Activated CD4-positive, CD25-positive, alpha-beta regulatory T cell treated with anti-CD3 and anti-CD28 coated beads, Interleukin-2, amount 50 U/mL, for 24 hours (primary cell): ENCODE measurements at places on chromosomes 11 and 22.

- peak; percentile 86 for ATAC-seq
Measured at GRCh38 chr11:9613830-9614762, 40.6 kb downstream of the WEE1 start.

- ATAC-seq, result no peak
Measured at GRCh38 chr22:21718499-21718898, 17.1 kb downstream of the YPEL1 start.

GRCh38 chr11:63511048-63511748 is 5.3 kb downstream of the LGALS12 start:
- ATAC-seq, result no peak

DNA sequence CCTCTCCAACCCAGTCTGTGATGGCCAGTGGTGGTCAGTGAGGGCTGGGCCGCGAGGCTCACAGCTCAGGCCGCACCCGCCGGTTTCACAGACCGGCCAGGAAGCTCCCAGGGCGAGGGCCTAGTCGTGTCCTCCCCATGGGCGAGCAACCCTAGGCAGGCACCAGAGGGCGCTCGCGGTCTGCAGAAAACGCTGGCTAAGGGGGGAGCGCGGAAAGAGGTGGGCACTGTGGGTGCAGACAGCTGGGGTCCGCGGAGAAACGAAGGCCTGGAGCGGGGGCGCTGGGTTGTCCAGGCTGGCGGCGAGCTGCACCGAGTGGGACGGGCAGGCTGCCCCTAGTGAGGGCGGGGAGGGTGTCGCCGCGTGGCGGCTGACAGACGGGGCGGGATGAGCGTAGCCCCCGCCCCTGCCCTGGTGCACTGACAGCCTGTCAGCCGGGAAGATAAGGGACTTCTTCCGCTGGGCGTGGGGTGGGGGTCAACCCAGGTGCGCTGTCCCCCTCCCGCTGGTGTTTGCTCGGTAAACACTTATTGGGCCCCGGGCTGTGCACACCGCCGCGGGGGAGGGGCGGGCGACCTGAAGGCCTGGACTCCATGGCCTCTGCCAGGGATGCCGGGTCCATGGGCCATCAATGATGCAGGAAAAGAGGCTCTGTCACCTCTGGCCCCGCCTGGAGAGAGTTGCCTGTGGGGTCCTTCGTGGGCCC is 7.5 kb downstream of the GP1BB start:
- ATAC-seq, result peak; percentile 82

DNA sequence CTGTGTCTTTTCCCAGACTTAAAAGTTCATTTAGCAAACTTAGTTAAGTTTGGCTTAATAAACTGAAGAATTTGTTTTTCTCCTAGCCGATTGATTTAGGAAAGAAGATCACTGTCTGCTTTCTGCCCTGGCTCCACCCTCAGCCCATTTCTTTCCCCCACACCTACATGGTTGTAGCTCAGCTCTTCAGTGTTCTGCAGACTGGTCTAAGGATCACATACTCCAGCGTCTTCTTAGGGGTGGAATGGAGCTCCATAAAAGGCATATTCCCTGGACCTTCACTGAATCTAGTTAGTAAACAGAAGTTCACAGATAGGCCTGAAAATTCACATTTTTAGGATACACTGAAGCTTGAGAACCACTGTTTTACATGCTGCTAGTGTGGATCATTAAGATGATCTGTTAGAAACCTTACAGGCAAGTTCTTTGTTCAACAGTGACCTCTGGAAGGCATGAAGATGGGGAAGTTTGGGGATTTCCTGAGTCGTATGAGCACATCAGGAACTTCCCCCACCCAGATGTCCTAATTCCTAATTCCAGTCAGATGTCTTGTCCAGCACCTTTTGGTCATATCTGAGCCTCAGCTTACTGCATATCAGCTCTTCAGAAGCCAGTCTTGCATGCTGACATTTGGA is 16.8 kb downstream of the PIWIL4 start:
- ATAC-seq, result no peak

DNA sequence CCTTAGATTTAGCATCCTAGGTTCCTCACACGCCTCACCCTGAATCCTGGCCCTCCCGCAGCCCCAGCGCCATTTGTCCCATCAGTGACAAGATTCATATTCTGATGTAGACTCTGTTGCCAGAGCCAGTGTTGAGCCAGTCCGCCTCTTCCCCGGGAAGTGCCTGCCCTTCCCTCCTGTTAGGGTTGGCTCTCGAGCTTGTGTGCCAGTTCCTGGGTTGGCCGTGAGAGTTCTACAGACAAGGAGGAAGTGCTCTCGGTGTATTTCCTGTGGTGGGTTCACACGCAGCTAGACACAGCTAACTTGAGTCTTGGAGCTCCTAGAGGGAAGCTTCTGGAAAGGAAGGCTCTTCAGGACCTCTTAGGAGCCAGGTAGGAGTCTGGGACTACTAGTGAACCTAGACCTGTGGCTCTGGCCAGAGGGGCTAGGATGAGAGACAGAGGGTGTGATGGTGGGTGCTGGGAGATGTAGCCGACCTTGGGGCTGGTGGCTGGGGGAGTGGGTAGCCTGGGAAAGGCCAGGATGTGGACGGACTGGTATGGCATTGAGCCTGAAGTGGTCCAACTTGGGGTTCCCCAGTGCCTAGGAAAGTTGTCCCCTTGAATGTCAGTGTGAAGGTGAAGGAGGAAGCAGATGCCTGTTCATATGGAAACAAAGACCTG is at the start of gene IL18BP:
Gene IL18BP (plus strand): TSS at position 261 of the 662 bp plus-strand sequence. CDS start 1,076 bp downstream, outside the sequence.
- peak; percentile 50 for ATAC-seq

DNA sequence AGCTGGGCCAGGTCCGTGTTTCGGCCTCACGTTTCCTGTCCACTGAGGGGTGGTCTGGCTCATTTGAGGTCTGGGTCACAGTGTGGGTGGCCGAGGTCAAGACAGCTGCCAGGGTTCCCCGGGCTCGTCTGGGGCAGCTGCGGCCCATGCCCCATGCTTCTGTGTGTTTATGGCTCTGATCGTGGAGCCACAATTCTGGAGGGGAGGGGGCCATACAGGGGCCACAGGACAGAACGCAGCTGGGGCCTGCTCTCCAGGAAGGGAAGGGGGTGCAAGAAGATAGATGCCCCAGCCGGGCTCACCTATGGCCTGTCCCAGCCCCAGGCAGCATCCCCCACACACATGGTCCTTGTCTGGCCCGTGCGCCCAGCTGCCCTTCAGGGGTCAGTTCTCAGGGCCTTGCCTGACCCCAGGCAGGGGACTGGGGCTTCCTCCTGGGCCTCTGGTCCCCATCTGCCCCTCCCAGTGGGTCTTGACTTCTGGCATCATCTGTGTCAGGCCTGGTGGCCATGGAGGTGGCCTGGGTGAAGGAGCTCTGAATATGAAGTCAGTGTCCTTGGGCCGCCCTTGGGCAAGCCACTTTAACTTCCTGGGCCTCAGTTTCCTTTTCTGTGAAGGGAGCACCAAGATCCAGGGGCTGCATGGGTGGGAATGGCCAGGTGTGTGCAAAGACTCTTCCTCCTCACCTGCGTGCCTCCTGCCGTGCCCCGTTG is 8.4 kb downstream of the TSPAN32 start:
- ATAC-seq, result no peak

GRCh38 chr11:87463486-87464102 is 425.9 kb downstream of the TMEM135 start:
- no peak for ATAC-seq

DNA sequence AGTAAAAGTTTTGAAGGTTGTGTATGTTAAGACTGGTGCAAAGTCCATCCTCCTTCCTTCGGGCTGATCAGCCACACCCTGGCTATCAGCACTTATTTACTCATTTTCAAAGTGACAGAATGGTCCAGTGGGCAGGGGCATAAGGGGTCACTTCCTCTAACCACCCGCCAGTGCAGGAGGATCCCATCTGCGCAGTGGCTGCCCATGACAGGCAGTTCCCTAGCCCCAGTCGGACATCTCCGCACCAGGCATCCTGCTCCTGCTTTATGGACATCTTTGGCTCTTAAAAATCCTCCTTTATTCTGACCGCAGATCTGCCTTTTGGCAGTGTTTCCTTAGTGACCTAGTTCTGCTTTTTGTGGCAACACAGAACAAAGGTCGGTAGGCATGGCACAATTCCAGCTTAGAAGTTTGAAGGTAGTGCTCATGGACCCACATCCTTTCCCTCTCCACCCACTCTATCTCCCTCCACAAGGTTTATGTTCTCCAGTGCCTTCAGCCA is 55.9 kb downstream of the BMAL1 start:
- no peak for ATAC-seq

DNA sequence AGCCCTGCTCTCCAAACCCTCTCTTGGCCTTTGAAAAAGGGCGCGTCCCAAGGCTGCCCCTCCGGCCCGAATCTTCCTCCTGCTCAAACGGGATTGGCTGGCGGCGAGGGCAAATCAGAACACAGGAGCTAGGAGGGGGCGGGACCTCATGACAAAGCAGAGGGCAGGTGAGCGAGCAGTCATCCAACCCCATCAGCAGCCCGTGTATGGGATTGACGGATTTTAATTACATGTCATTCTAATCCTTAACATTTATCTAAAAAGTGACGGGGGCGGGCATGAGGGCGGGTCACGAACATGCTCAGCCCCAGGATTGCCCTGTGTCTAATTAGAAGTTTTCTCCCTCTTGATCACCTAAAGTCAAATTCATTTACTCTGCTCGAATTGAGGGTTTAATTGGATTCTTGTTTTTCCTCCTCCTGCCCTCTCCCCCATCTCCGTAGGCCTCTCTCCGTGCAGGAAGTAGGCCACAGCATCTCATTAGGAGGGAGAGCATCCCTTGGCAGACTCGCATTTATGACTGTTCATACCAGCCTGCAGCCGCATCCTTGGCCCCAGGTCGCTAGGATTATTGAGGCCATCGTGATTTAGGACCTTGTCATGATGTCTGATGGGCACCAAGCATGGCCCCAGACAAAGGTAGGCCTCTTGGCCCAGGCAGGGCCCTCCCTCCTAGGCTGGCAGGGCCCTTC is 147.1 kb downstream of the CHST1 start:
- no peak for ATAC-seq

DNA sequence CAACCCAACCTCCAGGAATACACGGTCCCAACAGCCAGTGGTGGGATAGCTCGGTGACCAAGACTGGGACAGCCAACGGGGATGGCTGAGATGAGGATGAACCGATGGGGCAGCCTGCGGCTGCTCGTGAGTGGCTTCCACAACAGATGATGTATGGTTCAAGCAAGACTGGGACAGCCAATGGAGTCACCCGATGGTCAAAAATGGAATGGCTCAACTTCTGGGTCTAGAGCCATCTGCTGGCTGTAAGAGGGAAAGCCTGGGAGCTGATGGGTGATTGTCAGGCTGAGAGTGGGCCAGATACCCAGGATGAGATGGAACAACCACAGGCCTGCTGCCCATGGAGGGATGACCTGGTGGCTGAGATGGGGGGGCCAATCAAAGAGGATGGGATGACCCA is 35.5 kb downstream of the SYT7 start:
- ATAC-seq, result no peak
